Stimulated activated CD4-positive, alpha-beta T cell treated with anti-CD3 and anti-CD28 coated beads, Interleukin-1b, Interleukin-23, amount 100 ng/mL, for 1 hour (primary cell): ENCODE measurements at places on chromosomes 12 and 14.

DNA sequence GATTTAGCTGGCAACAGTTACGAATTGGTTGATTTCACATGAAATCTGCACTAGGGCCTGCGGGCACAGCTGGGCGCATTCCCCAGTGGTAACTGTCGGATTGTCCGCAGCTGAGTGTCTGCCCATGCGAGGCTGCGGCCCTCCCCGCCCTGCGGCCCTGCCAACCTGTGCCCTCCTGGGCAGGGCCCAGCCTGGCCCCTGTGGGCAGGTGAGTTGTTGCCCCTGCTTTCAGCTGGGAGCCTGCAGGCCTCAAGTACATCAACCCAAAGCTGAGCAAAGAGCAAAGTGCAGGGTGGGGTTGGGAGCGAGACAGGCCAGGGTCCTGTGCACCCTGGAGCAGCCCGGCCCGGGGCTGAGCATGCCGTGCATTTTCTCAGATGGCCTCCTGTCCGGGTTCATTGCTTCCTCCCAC is 89.1 kb downstream of the ADGRD1 start:
- no peak for DNase-seq

DNA sequence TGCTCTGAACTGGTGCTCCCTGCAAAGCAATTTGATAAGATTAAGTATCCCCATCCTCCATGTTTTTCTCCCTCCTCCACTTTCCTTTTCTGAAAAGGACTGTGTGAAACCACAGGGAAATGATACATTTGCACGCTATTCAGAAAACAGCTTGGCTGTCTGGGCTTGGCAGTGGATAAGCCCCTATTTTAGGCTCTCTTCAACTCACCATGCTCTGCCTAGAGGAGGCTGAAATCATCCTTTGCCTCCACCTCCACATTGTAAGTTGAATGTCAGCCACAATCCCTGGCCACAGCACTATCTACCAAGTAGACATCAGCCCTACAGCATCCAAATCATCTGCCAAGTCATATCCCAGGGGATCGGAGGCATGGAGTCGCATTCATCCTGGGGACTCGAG is 642.3 kb downstream of the RPS29 start:
- no peak for DNase-seq

DNA sequence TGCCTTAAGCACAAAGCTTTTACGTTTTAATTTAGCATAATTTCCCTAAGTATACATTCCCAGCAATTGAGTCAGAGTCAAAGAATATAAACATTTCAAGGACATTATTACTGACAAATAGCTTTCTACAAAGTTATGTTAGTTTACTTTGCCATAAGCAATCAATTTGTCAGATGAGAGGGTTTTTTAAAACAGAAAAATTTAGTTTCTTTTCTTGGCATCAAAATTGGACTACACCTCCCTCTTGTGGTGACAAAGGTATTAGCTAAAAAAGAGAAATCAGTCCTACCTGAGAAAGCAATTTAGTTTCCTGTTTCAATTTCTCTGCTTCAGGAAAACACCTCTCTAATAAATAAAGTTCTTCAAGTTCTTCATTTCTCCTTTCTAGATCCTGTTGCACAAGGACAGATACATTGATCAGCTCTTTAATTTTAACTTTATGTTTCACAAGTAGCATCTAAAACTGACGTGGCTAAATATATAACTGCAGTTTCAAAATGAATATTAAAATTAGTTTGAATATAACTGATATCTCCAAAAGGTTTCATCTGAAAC is 39.9 kb downstream of the DNAI7 start:
- no peak for DNase-seq

DNA sequence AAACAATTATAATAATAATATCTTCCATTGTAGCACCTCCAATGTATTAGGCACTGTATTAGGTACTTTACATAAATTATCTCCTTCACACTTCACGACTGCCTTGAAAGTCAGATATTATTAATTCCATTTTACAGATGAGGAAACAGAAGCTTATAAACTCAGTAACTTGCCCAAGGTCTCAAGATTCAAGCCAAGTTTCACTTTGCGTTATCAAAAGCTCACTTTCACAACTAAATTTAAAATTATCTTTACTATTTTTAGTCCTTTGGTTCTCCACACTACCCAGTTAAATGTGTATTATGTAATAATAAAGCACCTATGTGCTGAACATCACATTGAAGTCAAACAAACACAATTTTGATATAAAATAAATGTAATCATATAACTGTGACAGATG is 55.8 kb downstream of the NUMB start:
- DNase-seq = no peak

GRCh38 chr12:66170606-66171005 is 810 bp upstream of the TMBIM4 start:
- no peak for DNase-seq

GRCh38 chr14:23935158-23935557 is 18.4 kb upstream of the DHRS4 start:
- no peak for DNase-seq
